ENCODE measurements at places on chromosomes 3 and 15. TPM values are rescaled to one million over a fixed set of nuclear protein-coding genes. Genes with fewer than 3 reads are reported as not detected.

- H3K27ac ChIP-seq, result no peak overlapping the region
- DNase-seq, result no peak
- no peaks in the 10 kb centered on the region for H3K27me3 ChIP-seq
- no peak overlapping the region for H3K4me3 ChIP-seq
Observed at GRCh38 chr15:77695961-77696582, 63.4 kb upstream of the LINGO1 start.

- H3K36me3 ChIP-seq, result peaks cover 39% of the 10 kb centered on the region
- no peak overlapping the region for H3K27ac ChIP-seq
- DNase-seq, result no peak
- H3K4me3 ChIP-seq, result no peak overlapping the region
- no peaks in the 10 kb centered on the region for H3K27me3 ChIP-seq
- no peaks in the 10 kb centered on the region for H3K4me1 ChIP-seq
Observed at GRCh38 chr3:14152233-14152962, 26.0 kb downstream of the XPC start.

DNA sequence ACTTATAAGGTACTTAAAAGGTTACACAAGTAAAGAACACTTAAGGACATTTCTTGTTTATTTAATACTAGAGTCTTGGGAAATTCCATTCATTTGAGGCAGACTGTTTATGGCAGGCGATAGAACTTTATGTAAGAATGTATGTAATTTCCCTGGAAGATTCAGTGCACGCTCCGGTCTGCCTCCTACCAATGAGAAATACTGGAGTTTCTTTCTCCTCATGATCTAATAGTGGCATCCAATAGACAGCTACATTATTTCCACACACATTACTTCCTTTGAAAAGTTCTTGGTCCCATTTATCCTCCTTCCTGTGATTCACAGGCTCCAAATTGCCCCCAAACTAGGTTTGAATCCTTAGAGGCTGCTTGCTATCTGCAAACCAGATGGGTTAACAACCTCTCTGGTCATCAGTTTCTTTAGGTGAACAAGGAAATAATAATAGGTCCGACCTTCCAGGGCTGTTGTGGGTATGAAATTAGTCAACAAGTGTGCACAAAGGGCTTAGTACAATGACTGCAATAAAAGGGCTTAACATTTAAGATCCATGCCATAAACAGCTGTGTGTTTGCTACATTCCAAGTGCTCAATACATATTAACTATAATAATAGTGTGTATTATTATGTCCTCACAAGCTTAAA, 30.7 kb downstream of the EIF4E3 start:
- H3K27ac ChIP-seq, result peak overlapping the region; percentile 55
- H3K36me3 ChIP-seq, result no peaks in the 10 kb centered on the region
- H3K27me3 ChIP-seq, result no peaks in the 10 kb centered on the region
- peak overlapping the region; percentile 37 for H3K4me3 ChIP-seq
- DNase-seq, result peak; percentile 78

- no peak overlapping the region for H3K4me3 ChIP-seq
- no peaks in the 10 kb centered on the region for H3K4me1 ChIP-seq
- no peak for DNase-seq
- H3K36me3 ChIP-seq, result no peaks in the 10 kb centered on the region
- H3K27ac ChIP-seq, result no peak overlapping the region
- no peaks in the 10 kb centered on the region for H3K27me3 ChIP-seq
Observed at GRCh38 chr3:165256554-165257065, 60.4 kb upstream of the SLITRK3 start.

- H3K27ac ChIP-seq, result peak overlapping the region; percentile 48
- no peaks in the 10 kb centered on the region for H3K36me3 ChIP-seq
Observed at GRCh38 chr3:12954891-12955650, 113.7 kb upstream of the RPL32 start.

- no peak for DNase-seq
- H3K4me3 ChIP-seq, result no peak overlapping the region
- no peak overlapping the region for H3K27ac ChIP-seq
- no peaks in the 10 kb centered on the region for H3K36me3 ChIP-seq
Observed at GRCh38 chr3:155741603-155742002, 3.3 kb downstream of the PLCH1 start.

DNA sequence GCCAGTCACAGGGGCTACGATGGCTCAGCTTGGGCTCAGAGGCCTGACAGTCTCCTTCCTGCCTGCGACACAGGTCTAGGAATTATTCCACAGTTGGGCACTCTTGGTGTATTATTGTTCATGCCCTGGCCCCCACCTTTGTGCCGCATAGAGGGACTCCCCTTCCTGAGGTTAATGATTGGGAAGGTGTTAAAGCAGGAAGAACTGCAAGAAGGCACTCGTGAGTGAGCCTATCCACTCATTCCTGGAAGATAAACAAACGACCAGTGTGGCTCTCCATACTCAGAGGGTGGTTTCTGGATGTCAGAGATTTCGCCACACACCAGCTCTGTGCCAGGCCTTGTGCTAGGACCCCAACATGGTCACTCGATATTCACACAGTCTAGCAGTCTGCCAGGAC, 12.3 kb downstream of the LIPC start:
- H3K4me1 ChIP-seq, result peaks cover 67% of the 10 kb centered on the region
- DNase-seq, result peak; percentile 20
- peak overlapping the region; percentile 52 for H3K27ac ChIP-seq
- H3K4me3 ChIP-seq, result no peak overlapping the region

DNA sequence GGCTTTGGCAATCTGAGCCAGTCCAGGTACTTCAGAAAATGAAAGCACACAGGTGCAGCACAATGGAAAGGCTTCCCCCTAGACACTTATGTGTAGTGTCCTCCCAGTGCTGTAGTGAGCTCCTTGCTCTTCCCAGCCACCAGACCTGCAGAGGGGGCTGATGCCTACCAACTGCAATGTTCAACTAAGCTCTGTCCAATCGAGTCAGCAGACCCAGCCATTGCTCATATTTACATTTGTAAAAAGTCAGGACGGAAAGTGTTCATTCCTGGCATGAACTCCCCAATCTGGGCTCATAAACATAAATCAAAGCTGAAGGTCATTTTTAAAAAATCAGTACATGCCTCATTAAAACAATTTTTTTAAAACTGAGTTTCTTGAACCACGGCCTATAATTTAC, 73.0 kb downstream of the FOXP1 start:
- peak; percentile 59 for DNase-seq
- H3K27ac ChIP-seq, result peak overlapping the region; percentile 63
- H3K27me3 ChIP-seq, result no peaks in the 10 kb centered on the region
- peaks cover 46% of the 10 kb centered on the region for H3K4me1 ChIP-seq
- no peaks in the 10 kb centered on the region for H3K36me3 ChIP-seq

- H3K4me3 ChIP-seq, result no peak overlapping the region
- no peak for DNase-seq
- H3K36me3 ChIP-seq, result no peaks in the 10 kb centered on the region
- H3K27ac ChIP-seq, result no peak overlapping the region
Observed at GRCh38 chr3:178218231-178218630, 318.0 kb upstream of the KCNMB2 start.

DNA sequence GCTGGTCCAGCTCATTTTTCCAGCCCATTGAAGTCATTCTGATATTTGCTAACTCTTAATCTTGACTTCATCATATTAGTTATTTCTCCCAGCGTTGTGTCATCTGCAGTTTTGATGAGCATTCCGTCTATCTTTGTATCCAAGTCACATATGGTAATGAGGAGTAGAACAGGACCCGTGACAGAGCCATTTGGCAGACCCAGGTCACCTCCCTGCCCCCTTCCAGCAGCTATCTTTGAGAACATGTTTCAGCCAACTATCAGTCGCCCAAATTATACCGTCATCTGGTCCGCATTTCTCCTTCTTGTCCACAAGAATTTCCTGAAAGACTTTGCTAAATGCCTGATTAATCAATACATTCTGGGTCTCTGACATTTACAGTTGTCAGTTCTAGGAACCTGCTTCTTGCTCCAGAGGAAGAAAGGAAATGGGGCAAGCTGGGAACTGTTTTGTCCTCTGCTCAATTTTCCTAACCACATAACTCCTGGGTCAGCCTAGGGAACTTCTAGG, 347.1 kb upstream of the NR2E3 start:
- no peaks in the 10 kb centered on the region for H3K36me3 ChIP-seq
- no peak for DNase-seq
- H3K4me1 ChIP-seq, result no peaks in the 10 kb centered on the region
- H3K27ac ChIP-seq, result no peak overlapping the region
- H3K27me3 ChIP-seq, result no peaks in the 10 kb centered on the region

DNA sequence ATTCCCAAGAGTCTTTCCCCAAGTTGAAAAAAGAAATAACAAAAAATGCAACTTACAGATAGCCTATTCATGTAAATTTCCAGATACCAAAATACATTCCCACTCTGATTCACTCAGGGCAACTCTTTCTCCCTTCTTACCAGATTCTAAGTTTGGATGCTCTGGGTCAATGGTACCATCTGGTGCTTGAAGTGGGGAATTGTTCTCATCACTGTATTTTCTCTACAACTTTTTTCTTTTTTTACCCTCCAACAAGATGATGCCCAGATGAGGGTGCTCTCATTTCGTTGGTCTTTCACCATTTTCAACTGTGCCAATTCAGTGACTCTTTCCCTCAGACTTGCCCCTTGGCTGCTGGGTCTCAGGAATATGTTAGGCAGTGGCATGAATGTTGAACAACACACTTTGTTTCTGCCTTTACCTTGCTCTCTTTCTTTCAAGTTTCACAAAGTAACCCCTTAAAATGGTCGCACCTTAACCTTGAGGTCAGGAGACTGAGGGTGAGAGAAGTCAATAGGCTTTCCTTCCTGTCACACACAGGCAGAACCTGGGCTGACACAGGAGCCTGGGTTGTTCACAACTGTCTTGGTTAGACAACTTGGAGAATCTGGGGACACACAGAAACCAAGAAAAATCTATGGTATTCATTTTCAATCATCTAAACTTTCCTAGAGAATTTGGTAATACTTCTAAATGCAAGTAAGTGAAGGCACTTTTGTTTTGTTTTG, 330.7 kb upstream of the SLCO3A1 start:
- peak overlapping the region; percentile 23 for H3K4me3 ChIP-seq
- H3K27me3 ChIP-seq, result peaks cover 12% of the 10 kb centered on the region
- DNase-seq, result peak; percentile 79

- no peaks in the 10 kb centered on the region for H3K36me3 ChIP-seq
- DNase-seq, result peak; percentile 52
Observed at GRCh38 chr15:68635141-68635540, 56.3 kb downstream of the CORO2B start.

DNA sequence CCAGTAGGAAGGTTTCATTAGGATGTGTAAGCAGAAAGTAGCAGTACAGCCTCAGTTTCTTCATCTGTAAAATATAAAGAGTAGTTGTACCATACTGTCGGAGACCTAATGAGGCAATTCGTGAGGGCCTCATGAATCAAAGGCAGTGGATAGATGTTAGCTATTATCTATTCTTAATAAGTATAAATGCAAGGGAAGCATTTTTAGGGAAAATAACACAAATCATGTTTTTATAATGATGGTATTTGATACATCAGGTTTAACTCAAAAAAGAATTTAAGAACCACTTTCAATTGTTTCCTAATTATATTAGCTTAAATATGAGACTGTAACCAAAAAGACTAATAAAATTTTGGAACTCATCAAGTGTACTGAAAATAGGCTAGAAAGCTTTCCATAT, 309.1 kb downstream of the ZBTB20 start:
- no peaks in the 10 kb centered on the region for H3K27me3 ChIP-seq
- no peaks in the 10 kb centered on the region for H3K4me1 ChIP-seq
- H3K27ac ChIP-seq, result no peak overlapping the region
- H3K36me3 ChIP-seq, result no peaks in the 10 kb centered on the region
- DNase-seq, result no peak

GRCh38 chr3:127671523-127672428, 976 bp upstream of the ABTB1 start:
- H3K4me1 ChIP-seq, result no peaks in the 10 kb centered on the region
- peak; percentile 53 for DNase-seq
- peak overlapping the region; percentile 74 for H3K4me3 ChIP-seq
- no peaks in the 10 kb centered on the region for H3K27me3 ChIP-seq
- peak overlapping the region; percentile 35 for H3K27ac ChIP-seq

DNA sequence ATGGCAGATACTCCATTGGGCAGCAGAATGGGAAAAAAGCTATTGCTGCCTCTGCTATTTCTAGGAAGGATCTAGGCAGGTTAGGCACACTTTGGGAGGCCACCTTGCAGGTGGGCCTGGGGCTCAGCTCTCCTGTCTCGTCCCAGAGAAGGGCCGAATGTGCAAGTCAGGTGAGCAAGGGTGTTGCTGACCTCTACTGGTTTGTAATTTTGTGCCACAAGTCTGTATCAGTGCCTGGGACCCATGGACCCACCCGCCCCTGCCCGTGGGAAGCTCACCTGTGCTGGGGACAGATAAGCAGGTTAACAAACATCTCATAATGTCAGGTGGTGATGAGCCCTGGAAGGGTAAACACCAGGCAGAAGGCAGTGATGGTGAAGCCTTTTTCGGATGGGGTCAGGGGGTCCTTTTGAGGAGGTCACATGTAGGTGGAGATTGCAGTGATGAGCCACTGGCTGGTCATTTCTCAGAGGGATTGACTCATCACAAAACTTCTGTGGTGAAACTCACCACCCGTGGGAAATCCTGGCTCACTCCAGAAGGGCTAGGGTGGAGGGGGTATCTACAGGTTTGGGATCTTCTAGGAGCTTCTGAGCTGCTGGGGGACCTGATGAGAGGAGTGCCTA, 161.3 kb downstream of the KLF13 start:
- DNase-seq, result peak; percentile 87
- no peak overlapping the region for H3K4me3 ChIP-seq
- no peaks in the 10 kb centered on the region for H3K36me3 ChIP-seq
- no peaks in the 10 kb centered on the region for H3K27me3 ChIP-seq
- H3K27ac ChIP-seq, result peak overlapping the region; percentile 59

DNA sequence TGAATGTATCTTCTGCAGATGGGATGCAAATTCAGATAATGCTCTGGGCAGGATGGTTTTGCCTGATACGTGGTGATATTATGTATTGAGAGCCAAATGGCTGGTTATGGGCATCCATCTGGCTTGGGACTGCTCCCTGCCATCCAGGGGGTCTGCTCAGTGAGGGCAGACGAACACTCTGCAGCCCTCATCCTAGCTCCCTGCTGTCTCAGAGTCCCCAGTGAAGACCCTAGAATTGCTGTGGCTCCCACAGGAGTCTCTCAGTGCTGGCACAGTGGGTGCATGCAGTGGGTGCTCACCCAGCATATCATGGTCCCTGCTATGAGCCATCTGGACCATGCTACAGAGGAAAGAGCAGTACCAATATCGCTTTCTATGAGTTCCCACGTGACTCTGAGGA, 10.3 kb downstream of the CX3CR1 start:
- no peak overlapping the region for H3K4me3 ChIP-seq
- no peaks in the 10 kb centered on the region for H3K36me3 ChIP-seq
- no peak for DNase-seq
- H3K27ac ChIP-seq, result no peak overlapping the region
- H3K4me1 ChIP-seq, result no peaks in the 10 kb centered on the region

DNA sequence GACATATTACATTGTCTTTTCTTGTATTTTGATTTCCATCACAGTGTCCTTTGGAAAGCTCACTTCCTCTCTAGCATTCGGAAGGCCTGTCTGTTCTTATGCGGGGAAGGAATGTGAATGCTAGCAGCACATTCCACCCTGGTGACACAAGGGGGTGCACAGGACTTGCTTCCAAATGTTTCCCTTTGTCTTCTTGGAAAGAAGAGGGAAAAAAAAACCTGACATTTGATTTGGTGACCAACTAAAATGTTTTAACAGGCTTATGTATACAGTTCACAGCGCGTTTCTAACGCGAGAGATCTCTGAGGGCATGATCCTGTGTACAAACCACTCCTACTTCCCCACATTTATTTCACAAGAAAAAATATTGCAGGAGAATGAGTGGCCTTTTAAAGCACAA, 107.6 kb upstream of the FXR1 start:
- DNase-seq, result peak; percentile 56
- peaks cover 3% of the 10 kb centered on the region for H3K4me1 ChIP-seq
- H3K27ac ChIP-seq, result no peak overlapping the region
- no peaks in the 10 kb centered on the region for H3K36me3 ChIP-seq

Gene ARGFX
- total RNA-seq, result not detected

Gene BNC1
- total RNA-seq, result 8.7 TPM

Gene PARP15
- not detected for total RNA-seq

Gene OXTR
- total RNA-seq, result 269 TPM

Gene ANKRD34C
- not detected for total RNA-seq

Gene KLHL40
- total RNA-seq, result not detected
